ENCODE measurements at places on chromosomes 7 and 10.

DNA sequence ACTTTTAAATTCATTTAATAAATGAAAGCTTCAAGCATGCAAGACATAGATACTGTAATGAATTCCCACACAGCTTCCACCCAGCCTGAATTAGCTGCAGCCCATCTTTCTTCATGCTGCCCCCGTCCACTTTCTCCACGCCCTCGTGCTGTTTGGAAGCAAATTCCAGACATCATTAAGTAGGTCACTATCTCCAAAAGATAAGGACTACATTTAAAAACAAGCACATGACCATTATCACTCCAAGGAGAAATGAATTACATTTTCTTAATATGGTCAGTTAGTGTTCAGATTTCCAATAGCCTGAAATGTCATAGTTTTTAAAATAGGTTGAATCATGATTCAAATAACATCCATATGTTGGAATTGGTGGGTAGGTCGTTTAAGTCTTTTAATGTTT lies 24.3 kb downstream of the LMTK2 start:
- DNase-seq: no peak

DNA sequence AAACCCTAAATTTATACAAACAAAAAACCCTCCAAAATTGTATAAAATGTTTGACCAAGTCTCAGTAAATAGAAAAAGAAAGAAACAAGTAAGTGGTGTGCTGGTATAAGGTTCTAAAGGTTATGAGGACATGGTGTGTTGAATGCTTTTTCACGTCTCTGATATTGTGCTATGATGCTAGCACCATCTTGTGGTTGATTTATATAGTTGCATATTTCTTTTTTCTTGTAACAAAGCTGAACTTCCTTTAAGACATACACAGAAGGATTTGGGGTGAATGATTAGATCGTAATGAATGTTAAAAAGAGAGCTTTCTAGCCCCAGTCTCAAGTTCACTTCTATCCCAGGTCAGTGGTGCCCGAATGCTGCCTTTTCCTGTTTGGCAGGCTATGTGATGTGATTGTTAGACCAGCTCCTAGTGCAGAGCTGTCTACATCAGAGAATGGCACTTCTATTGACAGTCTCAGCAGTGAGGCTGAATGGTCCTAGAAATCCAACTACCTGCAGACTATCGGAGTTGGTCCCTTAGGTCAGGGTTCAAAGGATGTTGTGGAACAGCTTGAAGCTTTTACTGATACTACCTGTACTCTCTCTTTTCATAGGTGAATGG lies 25.0 kb downstream of the VTI1A start:
- DNase-seq: peak; percentile 36

GRCh38 chr10:48197236-48197899 lies 77.1 kb downstream of the FRMPD2 start:
- no peak for DNase-seq

GRCh38 chr10:79051766-79052165 lies 17.0 kb upstream of the ZMIZ1 start:
- no peak for DNase-seq

- no peak for DNase-seq
These were observed 158.4 kb upstream of the NEBL start for GRCh38 chr10:21055339-21056135.

DNA sequence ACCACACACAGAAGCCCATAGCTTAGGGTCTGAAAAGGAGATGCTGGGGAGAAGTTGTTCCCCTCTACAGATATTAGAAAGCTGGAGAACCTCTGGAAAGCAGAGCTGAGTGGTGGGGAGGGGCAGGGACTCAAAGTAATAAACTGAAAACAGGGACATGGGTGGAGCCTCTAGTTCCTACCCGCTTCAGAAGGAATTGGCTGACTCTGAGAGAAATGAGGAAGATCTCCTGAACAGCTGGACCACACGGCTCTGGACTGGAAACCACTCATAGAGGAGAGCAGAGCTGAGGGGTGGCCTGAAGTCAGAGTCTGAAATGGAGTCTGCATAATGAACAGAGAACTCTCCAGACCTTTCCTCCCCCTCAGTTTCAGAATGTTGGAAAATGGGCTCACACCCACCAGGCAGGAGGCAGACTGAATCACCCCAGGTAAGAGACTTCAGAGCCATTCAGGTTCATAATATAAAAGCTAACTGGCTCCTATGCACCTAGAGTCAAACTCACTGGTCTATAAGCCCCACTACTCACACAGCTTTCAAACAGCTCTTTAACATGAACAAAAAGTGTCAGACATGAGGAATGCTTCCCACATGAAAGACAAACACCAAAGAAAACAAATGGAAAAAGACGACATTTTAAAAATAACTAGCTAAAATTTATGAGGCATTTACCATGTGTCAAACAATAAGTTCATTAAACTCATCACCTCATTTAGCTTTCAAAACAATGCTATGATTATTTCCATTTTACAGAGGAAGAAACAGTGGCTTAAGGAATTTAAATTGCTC lies 68.1 kb downstream of the RNF216 start:
- no peak for DNase-seq

DNA sequence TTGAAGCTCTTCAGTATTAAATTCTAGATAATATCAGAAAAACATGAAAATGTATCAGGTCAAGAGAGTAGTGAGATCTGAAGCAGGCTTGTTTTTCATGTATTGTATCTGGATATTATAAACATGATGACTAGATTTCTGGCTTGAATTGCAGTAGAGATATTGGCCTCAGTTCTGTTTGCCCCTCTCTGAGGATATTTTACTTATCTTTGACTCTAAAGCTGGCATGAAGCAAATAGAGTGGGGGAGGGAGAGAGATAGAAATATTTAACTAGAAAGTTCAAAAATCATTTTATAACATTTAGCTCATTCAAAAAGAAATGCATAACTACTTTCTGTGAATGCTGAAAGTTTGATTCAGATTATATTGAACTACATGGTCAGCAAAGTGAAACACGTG lies 929.7 kb upstream of the KCND2 start:
- no peak for DNase-seq

GRCh38 chr7:45367026-45367425 lies 207.1 kb upstream of the ADCY1 start:
- no peak for DNase-seq

DNA sequence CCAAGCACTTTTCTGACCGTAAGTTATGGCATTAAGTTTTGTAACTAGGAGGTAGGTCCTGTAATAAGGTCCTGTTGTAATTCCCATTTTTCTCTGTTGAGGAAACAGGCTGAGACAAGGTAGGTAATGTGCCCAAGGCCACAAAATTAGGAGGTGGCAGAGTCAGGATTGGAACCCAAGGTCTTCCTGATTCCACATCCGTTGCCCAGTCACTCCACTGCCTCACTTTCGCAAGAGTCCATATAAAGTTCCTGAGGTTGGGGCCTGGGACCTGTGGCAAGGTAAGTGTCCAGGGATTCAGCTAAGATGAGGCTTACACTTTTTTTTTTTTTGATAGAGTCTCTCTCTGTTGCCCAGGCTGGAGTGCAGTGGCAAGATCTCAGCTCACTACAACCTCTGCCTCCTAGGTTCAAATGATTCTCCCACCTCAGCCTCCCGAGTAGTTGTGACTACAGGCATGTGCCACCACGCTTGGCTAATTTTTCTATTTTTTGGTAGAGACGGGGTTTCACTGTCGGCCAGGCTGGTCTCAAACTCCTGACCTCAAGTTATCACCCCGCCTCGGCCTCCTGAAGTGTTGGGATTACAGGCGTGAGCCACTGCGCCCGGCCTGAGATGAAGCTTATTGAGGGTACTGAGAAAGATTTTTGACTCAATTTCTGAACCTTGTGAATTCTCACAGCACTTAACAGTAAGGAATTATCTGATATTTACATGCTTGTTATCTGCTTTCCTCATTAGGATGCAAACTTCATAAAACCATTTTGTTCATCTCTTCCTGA lies 20.3 kb upstream of the GNA12 start:
- no peak for DNase-seq

DNA sequence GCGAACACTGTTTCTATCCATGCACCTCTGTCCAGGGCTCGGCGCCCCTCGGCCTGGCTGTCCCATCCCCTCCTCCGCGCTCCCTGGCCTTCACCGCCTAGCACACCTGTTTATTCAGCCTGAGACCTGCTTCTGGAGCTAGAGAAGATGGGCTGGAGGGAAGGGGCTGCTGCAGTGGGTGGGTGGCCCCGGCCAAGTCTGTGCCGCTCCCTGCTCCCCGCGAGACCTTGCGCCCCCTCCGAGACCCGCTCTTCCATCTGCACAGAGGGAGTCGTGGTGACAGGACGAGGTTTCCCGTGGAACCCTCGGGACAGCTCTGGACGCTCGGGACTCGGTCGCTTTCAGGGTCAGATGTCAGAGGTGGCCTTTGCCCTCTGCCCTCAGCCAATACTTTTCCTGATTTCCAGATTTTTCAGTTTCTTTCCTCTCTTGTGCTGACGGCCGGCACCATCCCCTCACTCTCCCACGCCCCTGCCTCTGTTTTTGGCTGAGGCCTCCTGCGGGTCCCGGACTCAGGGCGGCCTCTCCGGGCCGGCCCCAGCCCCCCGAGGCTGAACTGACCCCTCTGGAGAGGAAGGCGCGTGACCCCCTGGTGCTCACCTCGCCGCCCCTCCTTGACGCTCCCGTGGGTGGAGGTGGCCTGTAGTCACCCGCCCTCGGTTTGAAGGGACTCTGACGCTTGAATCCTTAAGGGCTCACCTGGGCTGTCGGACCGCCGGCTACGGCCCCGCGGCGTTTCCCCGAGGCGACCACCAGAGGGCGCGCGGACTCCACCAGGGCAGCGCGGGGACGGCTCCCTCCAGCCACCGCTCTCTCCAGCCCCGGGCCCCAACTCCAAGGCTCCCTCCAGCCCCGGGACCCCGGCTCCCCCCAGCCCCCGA lies 15.6 kb downstream of the SHH start:
- peak; percentile 61 for DNase-seq

DNA sequence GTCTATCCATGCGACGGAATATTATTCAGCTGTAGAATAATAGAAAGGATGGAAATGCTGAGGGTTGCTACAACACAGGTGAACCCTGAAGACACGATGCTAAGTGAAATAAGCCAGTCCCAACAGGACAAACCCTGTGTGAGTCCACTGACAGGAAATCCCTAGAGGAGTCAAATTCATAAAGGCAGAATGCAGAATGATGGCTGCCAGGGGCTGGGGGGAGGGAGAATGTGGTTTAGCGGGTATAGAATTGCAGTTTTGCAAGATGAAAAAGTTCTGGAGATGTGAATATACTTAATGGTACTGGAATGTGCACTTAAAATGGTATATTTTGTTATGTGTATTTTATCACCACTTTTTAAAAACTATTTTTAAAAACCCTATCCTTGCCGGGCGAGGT lies 36.9 kb upstream of the DOCK1 start:
- no peak for DNase-seq

DNA sequence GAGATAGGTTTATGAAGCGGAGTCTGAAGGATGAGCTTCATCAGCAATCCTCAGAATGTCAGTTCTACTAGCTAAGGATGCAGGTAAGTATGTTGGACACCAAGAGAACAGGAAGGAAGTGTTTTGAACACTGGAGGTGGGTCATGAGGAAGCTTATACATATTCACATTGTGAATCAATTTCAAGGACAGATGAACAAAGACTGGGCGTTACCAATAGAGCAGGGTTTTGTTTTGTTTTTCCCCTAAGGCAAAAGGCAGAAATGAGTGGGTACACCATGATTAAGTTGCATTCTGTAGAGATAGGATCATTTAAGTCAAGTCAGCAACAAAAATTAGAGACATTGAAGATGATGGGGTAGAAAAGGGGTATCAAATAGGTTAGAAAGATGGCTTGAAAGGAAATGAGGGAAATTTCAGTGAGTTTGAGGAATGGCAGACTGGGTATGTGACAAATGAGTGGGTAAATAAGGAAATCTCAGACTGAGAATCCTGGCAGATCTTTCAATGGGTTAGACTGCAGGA lies 51.7 kb downstream of the MEST start:
- no peak for DNase-seq

- no peak for DNase-seq
These were observed 117.7 kb downstream of the APBB1IP start for GRCh38 chr10:26555719-26556368.

GRCh38 chr7:13336227-13336626 lies 648.8 kb downstream of the ARL4A start:
- DNase-seq: no peak

GRCh38 chr10:118793545-118793944 lies 38.8 kb upstream of the CACUL1 start:
- no peak for DNase-seq

- DNase-seq: no peak
These were observed 139.0 kb downstream of the LRRN3 start for GRCh38 chr7:111229916-111230315.

DNA sequence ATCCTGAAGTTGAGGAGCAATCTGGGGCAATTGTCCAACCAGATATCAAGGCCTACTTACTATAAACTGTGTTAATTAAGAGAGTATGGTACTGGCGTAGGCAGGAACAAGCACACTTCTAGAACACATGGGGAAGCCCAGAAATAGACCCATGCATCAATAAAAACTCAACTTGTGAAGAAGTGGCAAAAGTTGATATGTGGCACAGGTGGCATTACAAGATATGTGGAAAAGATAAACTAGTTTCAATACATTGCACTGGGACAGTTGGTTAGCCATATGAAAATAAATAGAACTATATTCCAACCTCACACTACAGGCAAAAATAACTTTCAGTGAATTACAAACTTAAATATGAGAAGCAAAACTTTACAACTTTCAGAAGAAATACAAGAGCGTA lies 828.7 kb upstream of the LRRN3 start:
- DNase-seq: no peak

GRCh38 chr7:25906003-25906402 lies 246.0 kb upstream of the NFE2L3 start:
- DNase-seq: no peak

GRCh38 chr10:17023386-17024298 lies 106.0 kb downstream of the CUBN start:
- peak; percentile 23 for DNase-seq

GRCh38 chr10:31030800-31031199 lies 865 bp downstream of the ZNF438 start:
- no peak for DNase-seq

DNA sequence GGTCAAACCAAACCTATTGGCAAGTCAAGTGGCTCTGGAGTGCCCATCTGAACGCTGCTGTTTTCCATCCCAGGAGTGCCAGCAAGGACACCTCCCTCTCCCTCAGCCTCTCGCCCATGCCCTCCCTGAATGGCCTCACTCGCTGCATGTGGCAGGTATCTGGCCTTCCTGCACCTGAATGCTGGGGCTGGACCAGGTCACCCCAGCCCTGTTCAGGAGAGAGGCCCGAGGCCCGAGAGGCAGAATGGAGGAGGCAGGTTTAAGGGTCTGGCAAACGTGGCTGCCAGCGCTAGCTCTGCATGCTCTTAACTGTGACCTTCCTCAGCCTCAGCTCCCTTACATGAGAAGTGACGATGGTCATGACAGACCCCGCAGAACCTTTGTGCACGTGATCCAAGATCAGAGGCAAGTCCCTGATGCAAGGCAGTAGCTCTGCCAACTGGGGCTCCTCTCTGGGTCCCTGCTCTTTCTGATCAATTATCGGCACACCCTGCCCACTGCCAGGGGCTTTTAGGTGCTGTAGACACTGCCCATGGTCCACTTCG lies 295.7 kb upstream of the ZMIZ1 start:
- no peak for DNase-seq

DNA sequence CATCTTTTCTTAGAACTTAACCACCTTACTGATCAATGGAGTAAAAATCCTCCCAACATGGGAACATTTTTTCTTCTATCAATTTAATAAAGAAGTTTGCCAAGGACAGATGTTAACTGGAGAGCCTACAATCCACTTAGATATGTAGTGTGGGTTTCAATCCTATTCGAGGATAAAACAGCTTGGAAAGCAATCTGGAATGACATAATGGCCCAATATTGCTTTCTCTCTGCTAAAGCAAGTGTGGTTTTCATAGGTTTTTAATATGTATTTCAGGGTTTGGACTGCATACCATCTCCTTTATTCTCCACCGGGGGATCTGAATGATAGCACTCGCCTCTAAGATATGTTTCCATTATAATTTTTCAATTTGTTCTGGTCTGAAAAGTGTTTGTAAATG lies 149.7 kb downstream of the PRPF18 start:
- DNase-seq: no peak

All from stimulated activated naive CD4-positive, alpha-beta T cell (primary cell).